ENCODE measurements at places on chromosomes 11 and 22. TPM values are rescaled to one million over a fixed set of nuclear protein-coding genes. Genes with fewer than 3 reads are reported as not detected.

The MPZL3 gene
- 8.4 TPM for total RNA-seq

The TMEM151A gene
- total RNA-seq, result not detected

The MMP13 gene
- total RNA-seq, result not detected

The ANKK1 gene
- total RNA-seq, result 0.05 TPM

The NAGA gene
- 57.2 TPM for total RNA-seq

The ART5 gene
- total RNA-seq, result not detected

The EIF3D gene
- 411 TPM for total RNA-seq

The MS4A6A gene
- not detected for total RNA-seq

The OR51G1 gene
- total RNA-seq, result not detected

The CRACR2B gene
- total RNA-seq, result 9.5 TPM

The SLC22A24 gene
- total RNA-seq, result not detected

The SLC25A1 gene
- total RNA-seq, result 106 TPM

The FXYD2 gene
- total RNA-seq, result not detected

The OR8J3 gene
- total RNA-seq, result not detected

The RTN4RL2 gene
- total RNA-seq, result 0.67 TPM

The KCNE3 gene
- 0.27 TPM for total RNA-seq

The PDGFD gene
- total RNA-seq, result 14.5 TPM

The NEAT1 gene
- 12.7 TPM for total RNA-seq
